Sciatic nerve (tissue), 2 donors: ENCODE measurements at places on chromosomes 5 and 9. TPM values are rescaled to one million over a fixed set of nuclear protein-coding genes. Genes with fewer than 3 reads are reported as not detected.

DNAI1 gene
- total RNA-seq, result 0.58 TPM

- no peak for DNase-seq
Observed at GRCh38 chr9:21931428-21931827, 62.8 kb downstream of the CDKN2A start.

FBXO10 gene
- 8.0 TPM for total RNA-seq

GRCh38 chr9:8867148-8867547, 1067.6 kb upstream of the DMAC1 start:
- DNase-seq, result no peak

DNA sequence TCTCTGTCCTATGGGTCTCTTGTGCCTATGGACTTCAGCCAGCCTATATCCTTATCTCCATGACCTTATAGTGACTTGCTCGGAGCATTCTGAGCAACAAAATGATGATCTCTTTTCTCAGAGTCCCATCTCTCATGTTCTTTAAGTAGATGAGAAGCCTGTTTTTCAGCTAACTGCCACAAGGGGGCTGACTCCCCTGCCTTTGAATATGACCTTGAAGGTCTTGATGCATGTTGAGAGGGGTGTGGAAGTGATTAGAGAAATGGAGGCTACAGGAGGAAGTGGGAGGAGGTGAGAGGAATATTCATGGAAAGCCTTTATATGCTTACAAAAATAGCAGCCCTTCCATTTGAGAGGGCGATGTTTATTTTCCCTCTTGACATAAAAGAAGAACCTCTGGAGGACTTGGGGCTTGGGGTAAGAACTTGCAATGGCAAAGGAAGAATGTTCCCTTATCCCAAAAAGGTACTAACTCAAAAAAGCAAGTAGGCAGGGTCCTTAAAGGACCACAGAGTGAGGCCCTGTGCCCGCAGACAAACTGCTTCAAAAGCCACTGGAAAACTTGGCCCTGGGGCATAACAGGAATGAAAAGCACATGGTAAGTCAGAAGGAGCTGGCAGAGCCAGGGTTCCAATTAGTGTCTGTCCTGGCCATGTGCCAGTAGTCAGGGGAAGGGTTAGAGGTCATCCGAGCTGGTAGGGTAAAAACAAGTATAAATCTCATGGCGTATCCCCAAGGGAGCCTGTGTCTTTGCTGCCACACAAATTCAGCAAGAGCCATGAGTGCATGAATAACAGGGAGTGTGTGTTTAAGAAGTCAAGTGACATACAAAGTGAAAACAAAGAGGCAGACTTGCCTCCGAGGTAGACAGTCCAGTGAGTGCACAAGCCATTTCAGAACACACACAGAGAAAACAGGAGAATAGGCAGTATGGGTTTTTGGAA, 39.1 kb downstream of the FGD3 start:
- no peak for DNase-seq

HMCN2 gene
- total RNA-seq, result 3.3 TPM

DNA sequence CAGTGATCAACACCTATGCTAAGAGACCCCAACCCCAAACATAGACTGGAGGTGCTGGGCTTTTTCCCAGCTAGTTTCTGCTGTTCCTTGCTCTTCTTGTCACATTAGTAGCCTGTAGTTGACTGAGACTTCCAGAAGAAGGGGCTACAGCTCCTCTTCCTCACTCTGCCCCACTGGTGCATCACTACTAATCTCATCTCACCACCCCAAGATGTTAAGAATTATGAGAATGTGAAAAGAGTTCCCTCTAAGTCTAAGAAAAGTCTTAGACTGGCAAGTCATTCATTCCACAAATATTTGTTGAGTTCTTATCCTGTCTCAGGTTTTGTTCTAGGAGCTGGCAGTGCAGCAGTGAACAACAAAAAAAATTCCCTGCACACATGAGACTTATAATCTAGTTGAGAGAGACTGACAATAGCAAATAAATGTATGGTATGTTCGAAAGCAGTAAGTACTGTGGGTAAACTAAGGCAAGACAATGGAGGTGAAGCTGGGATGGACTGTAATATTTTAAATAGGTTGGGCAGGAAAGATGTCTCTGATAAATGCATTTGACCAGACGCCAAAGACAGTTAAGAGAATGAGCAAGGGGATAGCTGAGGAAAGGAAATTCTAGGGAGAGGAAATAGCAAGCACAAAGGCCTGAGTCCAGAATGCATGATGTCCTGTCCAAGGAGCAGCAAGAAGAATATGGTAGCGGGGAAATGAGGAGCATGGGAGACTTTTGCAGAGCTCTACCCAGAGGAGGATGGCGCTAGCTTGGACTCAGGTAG, 92.3 kb downstream of the PTCD2 start:
- DNase-seq, result no peak

DNA sequence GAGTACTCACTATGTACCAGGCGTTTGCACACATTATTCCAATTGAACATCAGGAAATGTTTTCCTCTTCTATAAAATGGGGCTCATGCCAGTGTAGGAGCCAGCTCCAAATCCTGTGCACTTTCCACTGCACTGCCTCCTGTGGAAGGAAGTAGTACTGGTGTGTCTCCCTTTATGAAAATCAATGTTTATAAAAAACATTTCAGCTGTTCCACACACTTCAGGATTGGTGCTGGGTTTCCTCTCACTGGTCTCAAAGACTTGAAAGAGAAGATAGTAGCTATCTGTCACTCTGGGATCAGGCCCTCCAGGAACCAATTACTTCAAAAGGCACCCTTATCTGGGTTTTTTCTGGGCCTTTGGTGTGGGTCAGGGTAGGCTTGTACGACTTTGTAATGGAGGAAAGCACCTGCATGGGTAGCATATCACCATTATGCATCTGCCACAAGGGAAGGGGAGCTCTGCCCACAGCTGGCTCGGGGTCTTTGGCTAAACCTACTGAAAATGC, 32.5 kb downstream of the RAB14 start:
- no peak for DNase-seq

GRCh38 chr5:107563959-107564544, 106.7 kb downstream of the EFNA5 start:
- no peak for DNase-seq

DCAF10 gene
- 25.3 TPM for total RNA-seq

PCDHB7 gene
- total RNA-seq, result 5.0 TPM

DNA sequence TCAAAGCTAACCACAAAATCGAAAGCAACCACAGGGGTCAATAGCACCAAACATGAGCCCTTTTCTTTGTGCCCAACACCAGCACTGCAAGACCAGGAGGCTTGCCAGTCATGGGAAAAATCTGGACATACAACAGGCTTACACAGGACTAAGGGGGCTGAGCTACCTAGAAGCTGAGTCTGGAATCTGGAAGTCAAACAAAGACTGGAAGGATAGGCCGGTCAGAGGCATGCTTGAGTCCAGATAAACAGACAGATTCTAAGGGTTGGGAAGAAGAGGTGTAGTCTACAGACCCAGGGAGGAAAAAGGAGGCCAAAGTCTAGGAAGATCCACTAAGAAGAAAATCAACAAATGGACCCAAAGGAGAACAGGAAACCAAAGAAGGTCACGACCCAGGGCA, 73.3 kb downstream of the MYO10 start:
- DNase-seq, result no peak

DNA sequence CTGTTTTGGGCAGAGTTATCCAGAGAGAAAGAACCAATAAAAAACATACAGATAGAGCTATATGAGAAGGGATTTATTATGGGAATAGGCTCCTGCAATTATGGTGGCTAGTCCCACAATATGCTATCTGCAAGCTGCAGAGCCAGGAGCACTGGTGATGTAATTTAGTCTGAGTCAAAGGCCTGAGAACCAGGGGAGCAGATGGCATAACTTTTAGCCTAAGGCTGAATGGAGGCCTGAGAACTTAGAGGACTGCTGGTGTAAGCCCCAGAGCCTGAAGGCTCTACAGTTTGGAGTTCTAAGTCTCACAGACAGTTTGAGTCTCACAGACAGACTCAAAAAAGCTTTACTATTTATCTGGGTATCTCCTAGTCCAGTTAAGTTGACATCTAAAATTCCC, 263.8 kb downstream of the FBXL7 start:
- DNase-seq, result no peak

GRCh38 chr5:136212252-136212721, 19.3 kb upstream of the SMIM32 start:
- DNase-seq, result peak; percentile 79

GRCh38 chr9:137664676-137665075, 45.9 kb downstream of the EHMT1 start:
- no peak for DNase-seq

DNA sequence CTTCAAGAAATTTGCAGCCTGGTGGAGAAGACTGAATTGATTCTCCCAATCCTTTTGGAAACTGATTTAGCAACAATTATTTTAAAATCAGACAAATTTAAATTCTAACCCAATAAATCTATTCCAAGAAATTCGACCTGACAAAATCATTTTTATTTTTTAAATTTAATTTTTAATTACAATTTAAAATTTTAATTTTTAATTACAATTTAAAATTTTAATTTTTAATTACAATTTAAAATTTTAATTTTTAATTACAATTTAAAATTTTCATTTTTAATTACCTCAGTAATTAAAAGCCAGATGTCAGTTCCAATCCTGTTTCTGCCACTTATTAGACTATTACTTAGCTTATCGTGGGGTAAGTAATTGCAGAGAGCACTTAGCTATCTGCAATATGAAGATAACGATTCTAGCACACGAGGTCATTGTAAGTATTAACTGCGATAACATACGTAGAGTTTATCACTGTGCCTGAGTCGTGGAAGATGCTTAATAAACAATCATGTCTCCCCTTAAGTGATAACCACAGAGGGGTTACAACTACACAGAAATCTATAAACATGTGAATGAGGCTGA, 346.4 kb upstream of the SLC24A2 start:
- no peak for DNase-seq

- DNase-seq, result no peak
Observed at GRCh38 chr5:174459832-174460448, 264.4 kb upstream of the MSX2 start.

DNA sequence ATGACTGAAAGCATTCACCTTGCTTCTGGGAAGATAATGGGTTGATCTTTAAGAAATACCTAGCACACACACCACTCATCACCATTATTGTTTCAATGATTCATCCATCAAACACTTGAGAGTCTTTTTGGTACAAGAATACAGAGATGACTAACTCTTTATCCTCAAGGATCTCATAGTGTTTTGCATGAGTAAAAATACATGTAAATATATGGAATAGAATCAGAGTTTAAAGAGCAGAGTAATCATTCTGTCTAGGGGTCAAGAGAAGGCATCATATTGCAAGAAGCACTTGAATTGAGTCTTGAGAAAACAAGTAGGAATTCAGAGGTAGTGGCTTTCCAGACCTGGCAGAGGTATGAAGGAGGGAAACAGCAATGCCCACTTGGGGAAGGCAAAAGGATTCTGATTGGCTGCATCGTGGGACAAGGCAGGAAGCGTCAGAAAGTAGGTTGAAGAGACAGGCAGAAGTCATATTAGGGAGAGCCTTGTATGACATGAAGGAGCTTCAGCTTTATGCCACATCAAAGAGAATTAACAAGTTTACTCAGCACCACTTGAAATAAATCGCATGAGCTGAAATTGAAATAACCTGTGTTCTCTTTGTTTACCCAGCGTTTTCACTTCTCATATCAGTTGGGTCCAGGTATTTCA, 542.5 kb downstream of the TLE1 start:
- no peak for DNase-seq

DNA sequence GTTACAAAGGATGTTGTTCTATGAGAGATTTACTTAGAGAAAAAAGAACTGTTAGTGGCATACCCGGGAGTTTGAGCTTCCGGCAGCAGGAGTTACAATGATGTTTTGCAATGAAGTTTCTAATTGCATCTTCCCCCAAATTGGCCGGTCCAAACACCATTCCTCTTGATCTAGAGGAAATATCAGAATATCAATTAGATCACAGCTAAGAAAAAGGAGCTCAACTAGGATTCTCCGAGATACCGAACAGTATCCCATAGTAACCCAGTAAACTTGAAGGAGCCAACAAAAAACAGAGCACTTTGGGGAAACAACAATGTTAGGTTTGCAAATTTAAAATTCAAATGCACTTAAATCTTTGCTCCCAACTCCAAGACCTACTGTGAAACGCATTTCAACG, 159.5 kb downstream of the TRPM6 start:
- no peak for DNase-seq

- no peak for DNase-seq
Observed at GRCh38 chr9:24036459-24036858, 210.4 kb upstream of the ELAVL2 start.

GRCh38 chr5:81145329-81145935, 87.7 kb upstream of the CKMT2 start:
- DNase-seq, result no peak

DNA sequence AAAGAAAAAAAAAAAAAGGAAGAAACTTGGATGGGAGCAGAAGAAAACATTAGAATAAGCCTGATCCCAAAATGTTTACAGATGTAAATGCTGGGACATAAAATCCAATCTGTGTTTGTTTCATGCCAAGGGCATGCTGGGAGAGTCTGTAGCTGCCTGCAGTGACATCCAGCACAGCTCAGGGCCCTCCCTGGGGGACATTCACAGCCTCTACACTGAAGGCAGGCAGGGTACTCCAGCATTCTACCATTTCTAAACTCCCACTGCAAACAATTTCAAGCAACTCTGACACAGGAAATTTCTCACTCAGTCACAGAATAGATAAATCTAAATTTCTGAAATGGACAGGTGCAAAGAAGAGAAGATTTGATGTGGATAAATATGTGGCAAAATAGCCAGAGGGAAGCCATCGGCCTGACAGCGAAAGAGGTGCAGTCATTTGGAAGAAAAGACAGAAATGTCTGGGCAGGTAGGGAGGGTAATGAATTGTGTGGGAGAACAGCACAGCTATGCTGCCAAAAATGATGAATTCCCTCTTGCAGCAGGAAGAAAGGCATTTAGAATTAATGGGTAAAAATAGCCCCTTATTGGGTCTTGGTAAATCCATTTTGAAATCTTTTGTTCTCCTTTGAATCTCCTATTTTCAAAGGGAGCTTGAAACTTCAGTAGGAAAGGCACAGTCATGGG, 199.4 kb downstream of the MED10 start:
- DNase-seq, result no peak

DNA sequence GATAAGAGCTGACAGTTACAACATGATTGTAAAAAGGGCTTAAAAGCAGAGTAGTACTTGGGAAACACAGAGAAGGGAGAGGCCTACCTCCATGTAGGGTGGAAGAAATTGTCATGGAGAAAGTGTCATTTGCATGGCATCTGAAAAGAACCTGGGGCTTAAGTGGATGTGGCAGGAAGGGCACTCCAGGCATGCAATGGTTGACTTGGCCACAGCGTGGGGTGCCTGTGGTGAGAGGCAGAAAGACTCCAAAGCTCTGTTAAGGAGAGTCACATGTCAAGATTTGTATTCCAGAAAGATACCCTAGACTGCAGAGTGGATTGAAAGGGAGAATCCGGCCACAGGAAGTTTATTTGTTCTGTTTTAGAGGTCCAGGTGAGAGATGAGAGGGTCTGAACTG, 2.4 kb downstream of the POLR3G start:
- no peak for DNase-seq

DMRT3 gene
- total RNA-seq, result 0.40 TPM

CDH12 gene
- total RNA-seq, result not detected
